Stimulated activated CD4-positive, alpha-beta T cell treated with anti-CD3 and anti-CD28 coated beads, Interleukin-4, amount 100 ng/mL, for 48 hours (primary cell): ENCODE measurements at places on chromosomes 12 and 14.

DNA sequence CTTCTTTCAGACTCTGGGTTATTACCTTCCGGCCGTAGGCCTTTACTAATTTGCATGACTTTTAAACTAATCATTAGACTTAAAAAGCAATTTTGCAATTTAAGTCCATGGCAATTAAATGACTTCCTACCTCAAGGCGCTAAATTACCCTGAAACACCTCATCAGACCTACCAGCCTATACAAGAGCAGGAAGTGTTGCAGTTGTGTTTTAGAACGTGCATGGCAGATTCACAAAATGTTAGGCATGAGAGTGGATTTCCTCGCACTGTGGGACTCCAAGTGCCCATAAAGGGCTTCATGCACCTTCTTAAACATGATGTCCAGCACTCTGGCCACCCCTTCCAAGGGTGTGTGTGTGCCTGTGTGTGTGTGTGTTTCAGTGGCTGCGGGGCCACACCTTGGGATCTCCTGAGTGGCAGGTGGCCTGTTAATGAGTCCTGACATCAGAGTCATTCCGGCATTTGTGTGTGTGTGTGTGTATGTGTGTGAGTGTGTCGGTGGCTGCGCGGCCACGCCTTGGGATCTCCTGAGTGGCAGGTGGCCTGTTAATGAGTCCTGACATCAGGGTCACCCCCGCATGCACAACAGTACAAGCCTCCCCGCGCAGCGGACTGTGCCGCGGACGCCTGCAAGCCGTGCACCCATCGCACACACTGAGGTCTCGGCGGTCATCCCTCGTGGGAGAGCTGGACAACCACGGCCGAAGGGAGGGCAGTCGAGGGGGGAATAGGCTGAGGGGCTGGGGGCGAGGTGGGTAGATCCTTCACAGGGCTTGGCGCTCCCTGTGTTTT lies 900 bp downstream of the C2CD5 start:
- peak; percentile 34 for DNase-seq

GRCh38 chr12:105995961-105996431 lies 142.8 kb downstream of the NUAK1 start:
- DNase-seq: no peak

GRCh38 chr14:105085766-105086165 lies 20.5 kb upstream of the GPR132 start:
- no peak for DNase-seq

GRCh38 chr14:36394593-36394992 lies 74.2 kb upstream of the MBIP start:
- DNase-seq: no peak

DNA sequence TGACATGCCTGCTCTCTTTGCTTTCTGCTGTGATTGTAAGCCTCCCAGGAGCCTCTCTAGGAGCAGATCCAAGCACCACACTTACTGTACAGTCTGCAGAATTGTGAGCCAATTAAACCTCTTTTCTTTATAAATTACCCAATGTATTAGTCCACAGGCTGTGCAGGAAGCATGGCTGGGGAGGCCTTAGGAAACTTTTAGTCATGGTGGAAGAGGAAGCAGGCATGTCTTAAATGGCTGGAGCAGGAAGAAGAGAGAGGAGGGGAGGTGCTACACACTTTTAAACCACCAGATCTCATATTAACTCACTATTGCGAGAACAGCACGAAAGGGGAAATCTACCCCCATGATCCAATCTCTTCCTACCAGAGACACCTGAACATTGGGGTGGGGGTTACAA lies 108.9 kb downstream of the DERA start:
- no peak for DNase-seq

- DNase-seq: no peak
Observed at GRCh38 chr12:50222275-50222783, 55.2 kb upstream of the CERS5 start.

GRCh38 chr12:30296486-30296885 lies 399.2 kb downstream of the IPO8 start:
- DNase-seq: no peak

DNA sequence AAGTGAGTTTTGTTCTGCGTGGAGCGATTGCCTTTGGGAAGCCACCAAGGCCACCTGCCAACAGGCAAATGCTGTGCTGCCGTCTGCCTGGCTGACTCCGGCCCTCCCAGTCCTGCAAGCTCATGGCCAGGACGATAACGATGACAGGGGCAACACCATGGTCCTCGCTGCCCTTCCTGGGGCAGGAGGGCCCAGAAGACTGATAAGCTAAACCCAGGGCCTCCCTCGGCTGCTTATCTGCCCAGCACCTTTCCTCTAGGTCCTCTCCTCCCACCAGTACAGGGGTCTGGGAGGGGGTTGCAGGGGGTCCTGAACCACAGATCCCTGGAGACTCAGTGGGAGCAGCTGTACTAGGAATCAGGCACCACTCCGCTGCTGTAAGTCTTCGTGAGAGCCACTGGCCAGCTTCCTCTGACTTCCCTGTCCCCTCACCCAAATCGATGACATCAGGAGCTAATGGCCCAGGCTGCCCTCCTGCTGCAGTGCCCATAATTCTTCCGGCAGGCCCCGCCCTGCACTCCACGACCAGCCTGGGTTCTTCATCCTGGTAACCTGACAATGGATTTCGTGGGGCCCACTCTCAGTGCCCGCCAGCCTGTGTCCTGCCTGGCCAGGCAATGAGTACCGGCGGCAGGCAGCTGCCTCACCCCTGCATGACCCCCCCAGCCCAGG lies 5.1 kb downstream of the ANKRD9 start:
- DNase-seq: no peak

DNA sequence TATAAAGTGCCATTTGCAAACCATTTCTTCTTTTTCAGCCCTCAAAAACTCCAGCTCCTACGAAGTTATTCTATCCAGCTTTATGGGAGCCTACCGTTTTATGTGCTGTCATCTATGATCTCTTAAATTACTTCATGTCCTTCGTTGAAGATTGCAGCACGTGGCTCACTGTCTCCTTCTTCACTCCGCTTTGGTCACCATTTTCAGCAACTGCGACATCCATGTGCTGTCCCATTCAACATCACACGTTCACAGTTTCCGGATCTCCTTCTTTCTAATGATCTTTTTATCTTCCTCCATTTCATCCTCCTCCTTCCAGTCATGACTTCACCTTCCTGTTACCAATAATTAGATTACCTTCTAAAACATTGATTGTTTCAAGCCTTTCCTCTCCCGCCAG lies 143.3 kb upstream of the KRAS start:
- no peak for DNase-seq

DNA sequence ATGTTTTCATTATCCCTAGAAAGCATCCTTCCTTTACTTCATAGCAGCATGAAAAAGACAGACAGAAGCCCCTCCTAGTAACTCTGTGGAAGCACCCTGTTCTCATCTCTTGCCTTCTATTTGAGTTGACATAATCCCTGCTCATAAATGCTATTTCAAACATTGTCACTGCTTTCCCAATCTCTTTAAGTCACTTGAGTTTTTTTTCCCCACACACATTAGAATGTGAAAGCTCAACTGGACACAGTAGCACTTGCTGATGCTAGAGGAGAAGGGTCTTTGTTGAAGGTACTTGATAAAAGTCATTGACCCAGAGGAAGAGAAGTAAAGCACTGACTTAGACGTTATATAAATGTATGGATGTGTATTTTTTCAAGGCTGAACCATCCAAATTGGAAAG lies 3.0 kb downstream of the E2F7 start:
- no peak for DNase-seq

GRCh38 chr14:101716956-101717662 lies 44.4 kb upstream of the PPP2R5C start:
- no peak for DNase-seq

GRCh38 chr12:62785941-62786559 lies 148.9 kb downstream of the PPM1H start:
- no peak for DNase-seq

DNA sequence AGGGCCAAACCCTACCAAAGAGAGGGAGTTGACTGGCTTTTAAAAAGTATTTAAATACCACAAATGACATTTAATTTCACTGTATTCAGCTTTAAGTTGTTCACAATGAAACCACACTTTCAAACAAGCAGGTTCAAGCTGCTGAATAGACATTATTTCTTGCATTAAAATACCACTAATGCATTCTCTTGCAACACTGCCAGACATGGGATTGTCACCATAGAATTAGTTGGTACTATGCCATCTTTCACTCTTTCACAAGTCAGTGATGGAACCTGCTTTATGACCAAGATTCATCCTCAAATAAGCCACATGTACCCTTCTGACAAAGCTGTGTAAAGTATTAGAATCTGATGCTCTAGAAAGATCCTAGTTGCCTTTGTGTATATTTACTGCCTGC lies 239.4 kb downstream of the PAWR start:
- no peak for DNase-seq

- no peak for DNase-seq
Observed at GRCh38 chr14:105326891-105327694, 12.5 kb downstream of the PACS2 start.

DNA sequence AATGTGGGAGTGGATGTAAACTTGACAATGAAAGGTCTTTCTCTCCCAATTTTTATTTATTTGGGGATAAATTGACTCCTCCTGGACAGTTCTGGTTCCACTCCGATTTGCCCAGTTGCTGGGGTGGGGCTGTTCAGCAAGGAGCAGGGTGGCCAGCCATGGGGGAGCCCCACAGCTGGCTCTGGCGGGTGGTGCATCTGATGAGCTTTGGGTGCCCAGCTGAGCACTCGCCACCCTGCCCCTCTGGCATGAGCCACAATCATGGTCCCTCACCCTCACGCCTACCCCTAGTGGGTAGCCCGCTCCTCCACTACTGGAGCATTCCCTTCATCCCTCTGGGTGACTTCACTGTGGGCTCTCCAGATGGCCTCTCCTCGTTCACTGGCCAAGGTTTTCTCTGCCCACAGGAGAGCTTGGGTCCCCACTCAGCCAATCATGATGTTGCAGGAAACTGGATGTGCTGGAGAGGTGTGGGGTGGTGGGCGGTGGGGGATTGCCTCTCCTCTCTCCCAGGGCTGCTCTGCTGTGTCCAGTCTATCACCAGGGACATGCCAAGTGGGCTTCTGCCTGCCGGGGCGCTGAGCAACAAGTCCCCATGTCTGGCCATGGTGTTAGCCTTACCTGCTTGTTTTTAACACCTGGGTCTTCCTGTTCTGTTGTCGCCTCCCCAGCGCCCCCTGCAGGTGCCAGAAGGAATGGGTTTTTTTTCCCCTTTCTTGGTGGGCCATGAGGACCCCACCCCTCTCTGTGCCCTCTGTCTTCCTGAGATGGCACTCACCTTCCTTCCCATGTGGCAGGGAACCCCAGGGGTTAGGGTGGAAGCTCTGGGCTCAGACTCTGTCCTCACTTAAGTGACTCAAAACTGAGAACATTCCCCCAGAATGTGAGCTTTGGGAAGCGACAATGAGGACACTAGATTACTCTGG lies 3.4 kb downstream of the CYP46A1 start:
- no peak for DNase-seq

- no peak for DNase-seq
Observed at GRCh38 chr14:78196323-78196722, 26.1 kb downstream of the NRXN3 start.

GRCh38 chr12:53983950-53984572 lies 885 bp upstream of the HOXC10 start:
- DNase-seq: no peak

DNA sequence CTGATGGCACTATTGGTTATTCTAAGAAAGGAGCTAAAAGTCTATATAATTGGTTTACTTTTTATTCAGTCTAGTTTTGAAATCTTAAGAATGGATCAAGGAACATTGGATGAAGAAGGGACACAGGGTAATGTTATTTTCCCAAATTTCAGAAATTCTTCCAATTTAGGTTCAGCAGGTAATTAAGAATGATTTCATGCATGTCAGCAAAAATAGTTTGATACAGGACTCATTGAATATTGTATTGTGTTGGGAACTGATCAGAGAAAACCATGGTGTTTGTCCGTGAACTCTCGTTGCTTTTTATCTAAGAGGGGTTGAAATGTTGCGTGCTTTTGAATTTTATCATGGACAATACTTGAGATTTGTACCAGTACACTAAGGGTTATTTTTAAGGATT lies 58.6 kb downstream of the PDE3A start:
- no peak for DNase-seq

- no peak for DNase-seq
Observed at GRCh38 chr14:105138021-105138541, 30.5 kb downstream of the JAG2 start.

- no peak for DNase-seq
Observed at GRCh38 chr14:36773136-36773540, 111.5 kb downstream of the PAX9 start.

- no peak for DNase-seq
Observed at GRCh38 chr14:91170504-91171121, 56.7 kb downstream of the DGLUCY start.

- no peak for DNase-seq
Observed at GRCh38 chr14:88868558-88869159, 44.2 kb downstream of the TTC8 start.

DNA sequence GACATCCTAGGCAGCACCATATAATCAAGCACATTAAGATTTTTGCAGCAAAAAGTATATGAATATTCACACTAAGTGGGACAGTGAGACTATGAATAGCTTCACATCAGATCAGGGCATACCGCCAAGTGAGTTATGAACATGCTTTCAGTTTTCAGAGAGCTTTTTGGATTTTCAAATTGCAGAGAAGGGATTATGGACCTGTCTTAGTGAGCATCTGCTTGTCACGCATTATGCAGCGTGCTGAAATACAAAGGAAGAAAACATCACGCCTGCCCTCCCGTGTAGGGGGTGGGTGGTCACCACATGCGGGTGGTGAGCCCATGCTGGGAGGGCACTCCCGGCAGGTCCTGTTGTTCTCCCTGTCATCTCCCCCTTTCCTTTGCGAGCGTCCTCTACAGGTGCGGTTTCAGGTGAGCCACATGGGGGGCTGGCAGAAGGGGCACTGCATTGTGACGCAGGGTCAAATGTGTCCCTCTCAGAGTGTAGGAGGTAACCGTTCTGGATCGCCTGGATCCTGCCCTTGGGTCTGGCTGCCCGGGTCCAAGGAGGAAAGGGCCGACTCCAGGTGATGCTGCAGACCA lies 42.6 kb downstream of the TRAF3 start:
- no peak for DNase-seq

GRCh38 chr12:68977335-68977734 lies 44.4 kb upstream of the CPM start:
- DNase-seq: no peak

DNA sequence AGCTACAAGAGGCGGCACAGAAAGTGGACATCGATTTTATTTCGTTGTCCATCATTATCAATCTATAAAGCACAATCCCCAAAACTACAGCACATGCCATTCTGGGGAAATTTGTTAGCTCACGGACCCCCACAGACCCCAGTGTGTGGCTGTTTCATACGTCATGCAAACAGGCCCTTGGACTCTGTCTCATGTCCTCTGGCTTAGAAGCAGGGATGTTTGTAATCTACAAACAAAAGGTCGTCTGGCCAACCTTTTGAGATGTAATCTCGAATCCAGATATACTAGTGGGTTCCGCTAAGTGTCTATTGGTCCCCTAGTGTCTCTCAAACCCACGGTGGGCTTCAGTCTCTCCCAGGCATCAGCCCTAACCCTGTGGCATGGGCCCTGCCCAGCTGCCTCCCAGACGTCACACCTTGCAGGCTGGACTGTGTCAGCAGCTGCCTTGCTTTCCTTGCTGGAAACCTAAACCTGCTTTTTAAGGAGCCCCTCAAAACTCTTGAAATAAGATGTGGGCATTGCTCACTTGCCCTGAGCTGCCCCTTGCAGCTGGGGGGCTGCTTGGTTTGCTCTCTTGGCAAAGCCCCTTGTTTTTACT lies 220.8 kb downstream of the ZFP36L1 start:
- no peak for DNase-seq
